ENCODE measurements at places on chromosomes 6 and 20.
A peak's percentile ranks its signal among the peaks of the same experiment; 100 is the strongest.

- peak; percentile 70 for DNase-seq
Measured at GRCh38 chr20:34791289-34792020, 34.0 kb downstream of the NCOA6 start.

GRCh38 chr6:162032620-162033019, 694.9 kb downstream of the PRKN start:
- peak; percentile 26 for DNase-seq

DNA sequence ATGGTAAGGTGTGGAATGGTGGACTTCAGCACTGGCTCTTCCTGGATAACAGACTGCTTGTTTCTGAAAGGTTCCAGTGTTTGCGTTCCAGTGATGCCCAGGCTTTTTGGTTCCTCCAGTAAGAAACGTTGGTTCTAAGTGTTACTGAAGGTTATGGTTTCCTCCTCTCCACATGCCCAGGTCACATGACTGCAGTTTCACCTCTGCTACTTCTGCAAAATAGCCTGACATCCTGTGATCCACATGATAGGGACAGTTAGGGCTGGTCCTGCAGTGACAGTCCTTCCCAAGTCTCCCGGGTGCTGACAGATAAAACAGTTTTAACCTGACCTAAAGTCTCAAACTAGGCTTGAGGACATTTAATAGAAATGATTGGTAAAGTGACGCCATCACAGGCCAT, 132.2 kb upstream of the CST7 start:
- no peak for DNase-seq

GRCh38 chr6:156024339-156024738, 568.7 kb upstream of the NOX3 start:
- no peak for DNase-seq

- no peak for DNase-seq
Measured at GRCh38 chr6:36936824-36937223, 17.7 kb upstream of the PI16 start.

- DNase-seq, result no peak
Measured at GRCh38 chr6:105851113-105851580, 235.0 kb upstream of the PRDM1 start.

DNA sequence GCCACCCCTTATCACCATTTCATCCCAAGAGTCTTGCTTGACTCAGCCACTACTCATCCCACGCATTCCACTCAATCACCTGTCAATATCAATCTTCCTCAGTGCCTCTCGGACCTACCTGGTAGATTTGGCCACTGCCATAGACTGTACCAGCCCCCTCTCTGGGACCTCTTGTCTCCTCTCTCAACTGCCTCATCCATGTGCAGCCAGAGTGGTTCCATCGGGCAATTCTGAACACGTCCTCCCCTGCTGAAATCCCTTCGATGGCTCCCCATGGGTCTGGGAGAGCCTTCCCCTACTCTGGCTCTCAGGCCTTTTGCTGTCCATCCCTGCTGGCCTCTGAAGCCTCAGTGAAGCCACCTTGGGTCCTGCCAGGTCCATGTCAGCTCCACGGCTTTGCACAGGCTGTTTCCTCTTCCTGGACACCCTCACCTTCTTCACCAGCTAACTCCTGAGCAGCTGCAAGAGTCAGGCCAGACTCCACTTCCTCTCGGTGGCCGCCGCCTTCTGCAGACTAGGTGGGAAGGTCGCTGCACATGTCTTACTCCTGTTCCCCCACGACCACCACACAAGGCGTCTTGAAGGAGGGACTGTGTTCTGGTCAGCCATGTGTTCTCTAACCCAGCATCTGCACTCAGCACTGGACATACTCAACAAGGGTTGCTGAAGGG, 120.4 kb downstream of the TOX2 start:
- no peak for DNase-seq

GRCh38 chr20:15220009-15220656, 882.7 kb upstream of the FLRT3 start:
- no peak for DNase-seq

- DNase-seq, result peak; percentile 50
Measured at GRCh38 chr6:16496991-16497801, 258.8 kb downstream of the GMPR start.

DNA sequence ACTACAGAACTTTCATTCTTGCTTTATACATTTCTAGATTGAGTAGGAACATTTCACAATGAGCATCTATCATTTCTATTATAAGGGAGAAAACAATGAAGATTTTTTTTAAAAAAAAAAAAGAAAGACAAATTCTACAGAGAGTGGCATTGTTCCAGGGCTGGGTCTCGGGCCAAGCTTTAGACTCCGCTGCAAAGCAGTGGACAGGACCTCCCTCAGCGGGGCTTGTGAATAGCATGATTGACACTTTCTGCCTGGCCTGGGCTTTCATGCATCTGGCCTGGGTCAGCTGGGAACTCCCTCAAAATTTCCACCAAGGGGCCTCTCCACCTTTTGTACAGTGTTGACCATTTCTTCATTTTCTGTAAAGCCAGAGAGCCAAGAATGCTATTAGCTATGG, 55.8 kb upstream of the HIVEP2 start:
- DNase-seq, result peak; percentile 36

GRCh38 chr6:99573980-99574617, 5.6 kb upstream of the CCNC start:
- no peak for DNase-seq

- DNase-seq, result peak; percentile 46
Measured at GRCh38 chr6:7905416-7905815, 5.2 kb downstream of the TXNDC5 start.

- no peak for DNase-seq
Measured at GRCh38 chr6:11013721-11014070, 30.4 kb downstream of the ELOVL2 start.

GRCh38 chr6:23929201-23929600, 196.8 kb upstream of the NRSN1 start:
- no peak for DNase-seq

GRCh38 chr20:9367746-9368145, 146.6 kb upstream of the LAMP5 start:
- no peak for DNase-seq

GRCh38 chr20:50037575-50037974, 54.8 kb downstream of the SNAI1 start:
- no peak for DNase-seq

DNA sequence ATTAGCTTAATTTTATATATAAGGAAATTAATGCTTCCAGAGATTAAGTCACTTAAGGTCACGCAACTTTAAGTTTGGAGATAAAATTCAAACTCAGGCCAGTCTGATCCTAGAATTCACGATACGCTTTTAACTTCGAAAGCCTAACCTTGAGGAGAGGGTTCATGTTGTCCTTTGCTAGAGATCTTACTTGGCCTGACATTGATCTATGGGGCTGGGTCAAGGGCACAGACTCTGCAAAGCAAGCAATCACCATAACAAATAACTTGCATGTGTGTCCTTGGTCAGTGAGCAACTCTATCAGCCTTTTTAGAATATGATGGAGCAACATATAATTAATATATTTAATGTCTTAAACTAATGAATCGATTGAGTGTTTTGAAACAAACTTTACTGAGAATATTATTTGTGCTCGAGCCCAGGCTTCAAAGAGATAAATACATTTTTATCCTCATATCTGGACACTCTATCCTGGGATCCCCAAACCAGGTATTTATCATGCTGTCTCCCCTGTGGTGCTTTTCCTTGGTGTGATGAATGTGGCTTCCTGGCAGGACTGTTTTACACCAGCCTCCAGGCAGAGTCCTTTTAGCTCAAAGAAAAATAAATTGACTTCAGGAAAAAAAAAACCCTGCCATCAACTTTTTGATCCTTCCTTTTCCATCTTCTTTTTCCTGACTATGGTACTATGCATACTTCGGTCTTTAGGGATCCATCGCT, 29.1 kb downstream of the RPS12 start:
- DNase-seq, result no peak

GRCh38 chr6:44493132-44493531, 105.6 kb downstream of the CDC5L start:
- no peak for DNase-seq

DNA sequence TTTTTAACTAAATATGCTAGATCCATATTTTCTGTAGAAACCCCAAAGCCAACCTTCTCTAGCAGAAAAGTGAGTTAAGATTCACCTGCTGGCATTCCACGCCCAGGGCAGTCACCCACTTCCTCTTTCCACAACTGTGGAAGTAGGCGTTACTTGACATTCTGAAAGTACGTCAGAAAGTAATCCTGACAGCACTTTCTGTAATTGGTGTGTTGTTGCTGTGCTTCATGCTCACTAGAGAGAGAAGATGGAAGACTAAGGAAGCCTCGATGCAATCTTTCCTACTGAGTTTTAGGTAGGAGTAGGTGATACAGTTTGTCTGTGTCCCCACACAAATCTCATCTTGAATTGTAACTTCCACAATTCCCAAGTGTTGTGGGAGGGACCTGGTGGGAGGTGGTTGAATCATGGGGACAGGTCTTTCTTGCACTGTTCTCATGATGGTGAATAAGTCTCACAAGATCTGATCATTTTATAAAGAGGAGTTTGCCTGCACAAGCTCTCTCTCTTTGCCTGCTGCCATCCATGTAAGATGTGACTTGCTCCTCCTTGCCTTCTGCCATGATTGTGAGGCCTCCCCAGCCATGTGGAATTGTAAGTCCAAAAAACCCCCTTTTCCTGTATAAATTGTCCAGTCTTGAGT, 101.1 kb downstream of the MAP3K7 start:
- no peak for DNase-seq

DNA sequence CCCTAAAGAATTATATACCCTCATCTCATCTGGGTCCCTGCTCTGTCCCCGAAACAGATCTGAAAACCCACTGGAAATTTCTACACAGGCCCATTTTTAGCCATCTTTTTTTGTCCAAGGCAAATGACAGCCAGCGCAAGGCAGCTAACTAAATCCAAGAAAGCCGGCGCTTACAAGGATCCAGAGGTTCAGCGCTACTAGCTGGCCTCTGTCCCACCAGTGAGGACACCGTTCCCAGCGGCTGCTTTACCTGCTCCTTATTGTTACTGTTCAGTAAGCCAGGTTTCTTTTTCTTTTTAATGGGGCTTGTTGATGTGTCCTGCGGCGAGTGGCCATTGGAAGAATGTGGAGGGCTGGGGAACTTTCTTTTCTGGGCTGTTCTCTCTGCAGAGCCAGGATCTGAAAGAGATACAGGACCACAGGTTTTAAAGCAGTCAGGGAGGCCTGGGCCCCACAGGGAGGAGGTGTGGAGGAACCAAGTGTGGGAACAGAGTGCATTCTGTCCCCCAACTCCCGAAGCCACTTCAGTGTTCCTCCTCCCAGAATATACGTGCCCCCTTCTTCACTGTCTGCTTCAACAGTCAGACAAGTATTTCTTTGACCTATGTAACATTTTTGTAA, 46.6 kb downstream of the ZMYND8 start:
- no peak for DNase-seq

DNA sequence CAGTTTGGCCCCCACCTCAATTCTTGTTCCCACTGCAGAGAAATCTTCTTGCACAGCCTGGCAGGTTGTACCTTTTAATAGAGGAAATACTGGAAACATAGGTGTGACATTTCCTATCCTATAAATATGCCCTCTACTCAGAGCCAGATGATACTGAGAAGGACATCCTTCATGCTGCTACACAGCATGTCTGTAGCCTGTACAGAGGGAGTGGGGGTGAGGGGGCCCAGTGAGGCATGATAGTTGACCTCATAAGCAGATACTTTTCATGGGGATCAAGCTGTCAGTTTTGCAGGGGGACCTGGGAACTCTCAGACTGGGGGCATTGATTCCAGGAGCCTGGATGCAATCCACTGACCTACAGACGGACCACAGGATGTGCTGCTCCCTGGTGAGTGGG, 96.2 kb upstream of the TOP1 start:
- no peak for DNase-seq

DNA sequence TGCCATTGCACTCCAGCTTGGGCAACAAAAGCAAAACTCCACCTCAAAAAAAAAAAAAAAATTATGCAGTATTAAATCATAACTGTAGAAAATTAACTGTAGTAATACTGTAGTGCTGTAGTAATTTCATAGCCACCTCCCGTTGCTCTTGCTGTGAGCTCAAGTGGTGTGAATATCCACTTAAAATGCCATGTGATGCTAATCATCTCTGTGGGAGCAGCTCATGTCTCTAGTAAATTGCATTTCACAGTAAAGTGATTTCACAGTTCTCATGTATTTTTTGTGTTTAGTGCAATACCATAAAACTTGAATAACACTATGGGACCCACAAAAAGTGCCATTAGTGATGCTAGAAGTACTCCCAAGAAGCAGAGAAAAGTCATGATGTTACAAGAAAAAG, 14.4 kb upstream of the FAM217A start:
- DNase-seq, result no peak

Measured in cardiac fibroblast (primary cell).